Endodermal cell (in vitro differentiated cells): ENCODE measurements at places on chromosomes 7 and 10.
A peak's percentile ranks its signal among the peaks of the same experiment; 100 is the strongest.

- no peak for DNase-seq
These were observed 35.4 kb downstream of the TRIM24 start for GRCh38 chr7:138495485-138495884.

DNA sequence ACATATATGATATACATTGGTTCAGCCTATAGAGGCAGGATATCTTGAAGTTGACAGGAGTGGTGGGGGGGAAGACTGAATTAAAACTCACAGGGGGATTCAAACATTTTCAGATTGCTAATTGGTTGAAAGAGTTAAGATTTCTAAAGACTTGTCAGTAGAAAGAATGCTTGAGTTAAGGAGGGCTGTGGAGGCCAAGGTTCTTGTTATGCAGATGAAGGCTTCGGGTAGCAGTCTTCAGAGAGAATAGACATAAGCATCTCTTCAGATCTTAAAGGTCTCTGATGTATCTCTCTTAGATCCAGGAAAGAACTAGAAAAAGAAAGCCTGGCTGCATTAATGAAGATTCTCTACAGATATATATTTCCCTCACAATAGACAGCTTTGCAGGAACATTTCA, 209.8 kb upstream of the SEMA3D start:
- no peak for DNase-seq

DNA sequence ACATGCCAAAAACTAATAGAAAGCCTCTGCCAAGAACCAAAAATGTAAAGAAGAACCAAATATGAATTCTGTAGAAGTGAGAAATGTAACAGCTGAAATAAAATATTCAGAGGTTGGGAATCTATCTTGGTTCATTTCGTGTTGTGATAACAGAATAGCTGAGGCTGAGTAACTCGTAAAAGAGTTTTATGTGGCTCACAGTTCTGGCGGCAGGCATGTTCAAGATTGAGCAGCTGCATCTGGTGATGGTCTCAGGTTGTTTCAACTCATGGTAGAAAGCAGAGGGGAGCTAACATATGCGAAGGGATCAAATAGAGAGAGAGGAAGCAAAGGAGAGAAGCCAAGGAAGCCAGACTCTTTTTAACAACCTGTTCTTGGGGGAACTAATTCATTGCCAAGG, 717.2 kb downstream of the TNS3 start:
- no peak for DNase-seq

GRCh38 chr7:23687011-23687410, 7.0 kb downstream of the FAM221A start:
- no peak for DNase-seq

DNA sequence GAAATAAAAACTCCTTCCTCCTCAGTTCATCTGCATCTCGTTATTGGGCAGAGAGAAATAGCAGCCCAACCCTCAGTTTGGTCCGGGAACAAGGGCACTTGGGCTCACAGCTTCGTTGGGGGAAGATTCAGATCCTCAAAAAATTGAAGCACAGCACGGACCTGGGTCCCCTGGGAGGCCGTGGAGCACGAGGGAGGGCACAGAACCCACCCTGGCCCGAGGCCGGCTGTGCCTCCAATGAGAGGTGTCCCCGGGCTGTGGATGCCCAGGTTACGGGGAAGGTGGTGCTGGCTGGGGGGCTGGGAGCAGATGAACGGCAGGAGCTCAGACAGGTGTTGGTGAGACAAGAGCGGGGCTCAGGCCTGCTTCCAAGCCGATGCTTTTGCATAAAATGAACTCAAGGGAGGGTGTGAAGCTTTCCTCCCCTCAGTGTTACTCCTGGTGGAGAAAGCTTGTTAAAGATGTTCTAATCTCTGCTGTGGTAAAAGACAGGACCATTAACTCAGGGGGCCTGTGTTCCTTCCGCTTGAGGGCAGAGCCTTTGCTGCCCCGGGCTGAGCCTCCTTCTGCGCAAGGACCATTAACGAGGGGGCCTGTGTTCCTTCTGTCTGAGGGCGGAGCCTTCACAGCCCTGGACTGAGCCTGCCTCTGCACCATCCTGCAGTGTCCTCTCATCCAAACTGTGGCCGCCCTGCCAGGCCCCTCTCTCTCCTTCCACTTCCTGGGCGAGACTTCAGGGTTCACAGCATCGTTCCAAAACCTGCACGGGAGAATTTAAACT, 302.2 kb downstream of the ADARB2 start:
- peak; percentile 77 for DNase-seq
